ENCODE measurements at places on chromosomes 12 and 14.
A peak's percentile ranks its signal among the peaks of the same experiment; 100 is the strongest.

DNA sequence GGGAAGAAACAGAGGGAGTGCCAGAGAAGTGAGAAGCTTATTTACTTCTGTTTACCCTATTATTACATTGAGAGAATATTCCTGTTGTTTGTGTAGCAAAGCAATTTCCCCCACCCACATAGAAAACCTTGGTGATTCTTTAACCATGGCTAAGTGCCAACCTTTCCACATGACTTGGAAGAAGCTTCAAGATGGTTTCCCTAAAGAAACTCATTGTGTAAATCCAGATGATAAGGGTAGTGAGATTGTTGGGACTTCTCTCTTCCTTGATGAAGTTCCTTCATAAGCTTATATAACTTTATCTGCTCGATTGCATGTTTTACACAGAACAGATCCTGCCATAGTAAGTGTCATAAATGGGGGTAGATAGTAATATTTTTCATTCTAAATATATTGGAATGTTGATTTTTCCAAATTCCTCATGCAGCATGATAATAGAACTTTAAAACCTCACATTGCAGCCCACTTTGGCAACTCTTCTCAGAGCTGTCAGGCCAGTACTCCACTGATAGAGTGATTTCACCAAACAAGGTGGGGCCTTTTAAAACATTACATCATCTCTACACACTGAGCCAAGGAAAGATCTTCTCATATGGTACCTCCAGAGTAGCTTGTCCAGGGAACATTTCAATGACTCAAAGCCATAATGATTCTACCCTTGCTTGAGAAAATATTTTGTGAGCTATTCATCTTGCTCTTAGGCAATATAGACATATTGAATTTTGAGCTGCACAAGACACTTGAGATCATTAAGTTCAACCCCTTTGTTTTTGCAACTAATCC is 47.8 kb upstream of the KIF21A start:
- DNase-seq = no peak

GRCh38 chr12:32437095-32437515 is 37.7 kb downstream of the FGD4 start:
- peak; percentile 90 for DNase-seq

DNA sequence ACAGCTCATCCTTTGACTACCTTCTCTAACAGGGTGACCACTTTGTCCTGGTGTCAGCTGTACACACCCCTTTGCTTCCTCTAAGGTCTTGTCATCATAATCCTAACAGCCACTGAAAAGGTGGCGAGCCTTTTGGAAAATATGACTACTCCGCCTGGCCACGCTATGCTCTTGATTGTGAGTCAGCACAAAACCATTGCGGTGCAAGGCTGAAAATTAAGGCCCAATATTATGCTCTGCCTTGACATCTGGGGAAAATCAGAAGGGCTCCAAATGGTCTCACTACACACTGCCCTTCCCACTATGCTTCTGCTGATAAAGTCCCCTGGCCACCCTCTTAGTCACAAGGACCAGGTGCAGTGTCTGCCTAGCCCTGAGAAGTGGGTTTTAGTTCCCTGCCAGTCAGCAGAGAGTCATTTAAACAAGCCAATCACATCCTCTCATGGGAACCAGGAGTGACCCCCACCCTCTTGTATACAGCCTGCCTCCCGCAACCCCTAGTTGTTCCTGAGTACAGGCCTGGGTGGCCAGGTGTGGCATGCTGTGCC is 34.3 kb downstream of the FGD6 start:
- no peak for DNase-seq

DNA sequence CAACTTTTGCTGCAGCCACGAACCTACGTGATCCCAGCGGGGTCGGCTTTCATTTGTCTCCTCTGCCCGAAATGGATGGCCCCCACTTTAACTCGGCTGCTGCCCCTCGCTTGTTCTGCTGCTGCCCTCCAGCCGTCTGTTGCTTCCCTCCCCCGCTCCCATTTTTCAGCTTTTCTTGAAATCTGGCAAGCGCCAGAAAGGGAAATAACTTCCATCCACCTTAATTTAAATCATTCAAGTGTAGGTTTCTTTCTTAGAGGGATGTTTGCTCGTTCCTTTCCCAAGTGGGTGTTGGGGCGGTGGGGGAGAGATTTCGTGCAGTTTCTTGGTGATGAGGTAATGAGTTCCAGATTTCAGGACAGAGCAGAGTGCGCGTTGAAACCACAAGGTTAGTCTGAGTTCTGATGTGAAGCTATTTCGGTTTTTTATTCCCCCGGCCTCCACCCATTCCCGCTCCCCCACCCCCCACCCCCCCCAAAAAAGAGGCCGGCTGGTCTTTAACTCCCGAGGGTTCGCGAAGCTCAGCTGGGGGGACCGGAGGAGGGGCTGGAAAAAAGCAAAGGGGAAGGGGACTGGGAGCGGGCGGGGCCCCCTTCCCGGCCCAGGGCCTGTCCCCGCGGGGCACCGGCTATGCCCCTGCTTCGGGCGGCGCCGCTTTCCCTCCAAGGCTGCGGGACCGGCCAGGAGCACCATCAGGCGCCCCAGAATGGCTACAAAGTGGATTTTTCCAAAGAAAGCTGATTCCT is 2.2 kb upstream of the ZFP36L1 start:
- DNase-seq = peak; percentile 78

- no peak for DNase-seq
Measured at GRCh38 chr14:22554498-22555383, 34.3 kb downstream of the DAD1 start.

DNA sequence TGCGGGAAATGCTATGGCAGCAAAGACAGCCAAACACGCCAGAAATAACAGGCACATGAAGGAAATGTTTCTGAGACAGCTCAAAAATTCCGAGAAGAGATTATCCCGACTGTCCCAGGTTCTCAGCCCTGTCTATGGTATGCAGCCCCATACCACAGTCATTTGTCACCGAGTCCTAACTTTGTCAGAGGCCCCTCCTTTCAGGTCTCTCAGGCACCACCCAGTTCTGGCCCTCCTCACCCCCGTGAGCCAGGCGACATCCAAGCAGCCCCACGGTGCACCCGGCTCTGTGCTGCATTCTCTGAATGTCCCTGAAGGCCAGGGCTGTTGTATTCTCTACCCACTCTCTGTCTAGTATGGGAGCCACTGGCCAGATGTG is 24.0 kb downstream of the SSH1 start:
- peak; percentile 98 for DNase-seq

- no peak for DNase-seq
Measured at GRCh38 chr12:80188576-80188975, 89.2 kb downstream of the OTOGL start.

GRCh38 chr12:44531320-44531971 is 344.7 kb downstream of the NELL2 start:
- DNase-seq = peak; percentile 30

DNA sequence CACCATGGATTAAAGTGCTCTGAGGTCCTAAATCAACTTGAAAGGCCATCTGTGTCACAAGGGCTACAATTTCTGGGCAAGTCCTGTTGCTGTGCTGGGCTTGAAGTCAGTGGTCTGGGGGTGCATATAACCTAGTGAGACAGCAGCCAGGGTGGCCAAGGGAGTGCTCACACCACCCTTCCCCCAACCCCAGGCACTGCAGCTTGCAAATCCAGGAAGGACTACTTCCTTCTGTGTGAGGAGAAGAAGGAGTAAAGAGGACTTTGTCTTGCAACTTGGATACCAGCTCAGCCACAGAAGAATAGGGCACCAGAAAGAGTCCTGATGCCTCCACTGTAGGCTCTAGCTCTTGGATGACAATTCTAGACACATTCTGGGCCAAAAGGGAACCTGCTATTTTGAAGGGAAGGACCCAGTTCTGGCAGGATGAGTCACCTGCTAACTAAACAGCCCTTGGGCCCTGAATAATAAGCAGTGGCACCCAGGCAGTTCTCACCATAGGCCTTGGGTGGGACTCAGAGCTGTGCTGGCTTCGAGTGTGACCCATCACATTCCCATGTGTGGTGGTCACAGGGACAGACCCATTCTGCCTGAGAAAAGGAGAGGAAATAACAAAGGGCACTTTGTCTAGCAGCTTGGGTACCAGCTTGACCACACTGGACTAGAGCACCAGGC is 32.6 kb upstream of the DHRS7 start:
- no peak for DNase-seq

DNA sequence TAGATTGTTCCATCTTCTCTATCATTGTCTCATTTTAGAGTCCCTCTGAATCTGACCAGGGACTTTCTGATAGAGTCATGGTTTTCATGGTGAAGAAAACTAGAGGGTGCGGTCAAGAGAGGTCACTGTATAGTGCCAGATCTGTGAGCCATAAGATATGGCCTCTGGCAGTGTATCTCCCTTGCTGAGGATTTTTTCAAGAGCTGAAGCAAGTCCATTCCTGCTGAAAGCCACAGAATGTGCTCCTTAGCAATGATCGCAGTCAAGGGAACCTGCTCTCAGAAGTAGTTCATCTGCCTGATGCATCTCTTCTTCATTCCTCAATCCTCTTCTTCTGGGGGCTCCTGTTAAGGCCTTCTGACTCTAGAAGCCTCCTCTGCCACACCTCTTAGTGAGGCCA is 405.2 kb downstream of the EGLN3 start:
- no peak for DNase-seq

- no peak for DNase-seq
Measured at GRCh38 chr14:102668291-102668873, 75.9 kb downstream of the RCOR1 start.
